T-helper 9 cell (primary cell): ENCODE measurements at places on chromosomes 6 and 20.

GRCh38 chr20:16069389-16070010 is 503.7 kb downstream of the KIF16B start:
- no peak for DNase-seq

- DNase-seq = no peak
Measured at GRCh38 chr6:169933251-169933821, 181.9 kb downstream of the ERMARD start.

DNA sequence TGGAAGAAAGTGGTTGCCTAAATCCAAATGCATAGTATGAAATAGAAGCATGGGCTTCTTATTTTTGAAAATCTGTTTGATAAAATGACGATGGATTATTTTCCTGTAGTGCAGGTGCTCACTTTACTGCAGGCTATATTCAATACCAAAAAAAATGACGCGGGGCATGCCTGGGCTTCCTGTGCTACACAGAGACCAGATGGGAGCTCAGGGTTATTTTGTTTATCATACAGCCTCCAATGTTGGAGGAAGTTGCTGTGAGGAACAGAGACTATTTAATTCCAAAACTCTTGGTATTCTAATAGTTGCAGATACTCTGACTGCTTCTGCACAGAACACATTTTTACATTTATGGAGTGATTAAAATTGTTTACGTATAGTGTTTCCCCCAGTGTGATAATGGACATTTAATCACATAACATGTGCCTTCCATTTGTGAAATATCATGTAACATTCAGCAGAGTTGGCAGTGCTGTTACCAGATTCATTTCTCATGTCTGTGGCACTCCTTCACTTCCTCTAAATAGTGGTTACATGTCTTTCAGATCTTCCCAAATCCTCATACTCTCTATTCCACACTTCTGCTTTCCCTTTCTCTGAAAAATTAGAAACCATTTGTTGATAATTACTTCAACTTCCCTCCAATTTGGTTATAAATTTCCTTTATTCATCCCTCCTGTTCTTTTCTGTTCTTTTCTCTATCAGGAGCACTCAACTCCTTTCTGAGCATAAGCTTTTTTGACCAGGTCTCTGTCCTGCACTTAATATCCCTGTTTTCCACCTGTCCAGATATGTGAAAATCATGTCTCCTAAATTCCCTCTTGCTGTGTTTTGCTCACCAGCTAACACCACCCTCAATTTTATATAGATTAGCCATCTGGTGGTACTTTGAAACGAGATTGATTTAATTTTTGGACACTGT is 121.6 kb downstream of the ADGRB3 start:
- DNase-seq = no peak

DNA sequence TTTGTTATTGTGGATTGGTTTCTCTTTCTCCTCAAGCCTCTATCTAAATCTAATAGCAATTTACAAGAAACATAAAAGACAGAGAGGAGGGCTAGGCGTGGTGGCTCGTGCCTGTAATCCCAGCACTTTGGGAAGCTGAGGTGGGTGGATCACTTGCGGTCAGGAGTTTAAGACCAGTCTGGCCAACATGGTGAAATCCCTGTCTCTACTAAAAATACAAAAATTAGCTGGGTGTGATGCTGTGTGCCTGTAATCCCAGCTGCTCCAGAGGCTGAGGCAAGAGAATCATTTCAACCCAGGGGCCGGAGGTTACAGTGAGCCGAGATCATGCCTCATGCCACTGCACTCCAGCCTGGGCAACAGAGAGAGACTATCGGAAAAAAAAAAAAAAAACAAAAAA is 46.6 kb downstream of the SLC2A12 start:
- DNase-seq = no peak

DNA sequence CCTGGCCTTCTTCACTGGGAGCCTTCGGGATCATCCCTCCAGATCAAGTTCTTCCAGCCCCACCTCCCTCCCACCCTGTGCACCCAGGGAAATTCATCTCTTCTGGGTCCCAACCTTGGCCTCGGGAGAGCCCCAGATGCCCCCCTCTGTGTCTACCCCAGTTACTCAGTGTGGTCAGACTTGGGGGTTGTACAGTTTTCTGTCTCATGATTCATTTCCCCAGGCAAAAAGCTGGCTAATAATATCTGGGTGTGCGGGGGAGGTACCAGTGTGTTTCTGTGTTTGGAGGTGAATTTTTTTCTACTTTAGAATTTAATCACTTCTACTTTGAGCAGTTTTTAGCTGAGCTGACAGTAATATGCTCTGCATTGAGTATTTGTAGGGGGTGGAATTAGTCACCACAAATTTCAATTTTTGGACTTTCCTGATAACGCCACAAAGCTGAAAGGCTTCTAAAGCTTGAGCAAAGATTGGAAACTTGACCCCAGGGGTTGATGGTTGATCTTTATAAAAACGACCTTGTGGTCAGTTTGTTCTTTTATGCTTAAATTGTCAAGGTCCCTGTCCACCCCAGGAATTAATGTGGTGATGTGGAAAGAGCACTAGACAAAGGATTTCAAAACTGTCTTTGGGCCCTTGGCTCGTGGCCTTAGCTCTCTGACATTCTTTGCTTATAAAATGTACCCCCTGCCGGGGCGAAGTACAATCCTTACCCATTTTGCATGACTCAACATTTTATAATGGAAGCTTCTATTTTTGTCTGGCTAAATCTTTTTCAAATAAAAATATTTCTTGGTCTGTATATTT is 284.7 kb upstream of the TAB2 start:
- no peak for DNase-seq

DNA sequence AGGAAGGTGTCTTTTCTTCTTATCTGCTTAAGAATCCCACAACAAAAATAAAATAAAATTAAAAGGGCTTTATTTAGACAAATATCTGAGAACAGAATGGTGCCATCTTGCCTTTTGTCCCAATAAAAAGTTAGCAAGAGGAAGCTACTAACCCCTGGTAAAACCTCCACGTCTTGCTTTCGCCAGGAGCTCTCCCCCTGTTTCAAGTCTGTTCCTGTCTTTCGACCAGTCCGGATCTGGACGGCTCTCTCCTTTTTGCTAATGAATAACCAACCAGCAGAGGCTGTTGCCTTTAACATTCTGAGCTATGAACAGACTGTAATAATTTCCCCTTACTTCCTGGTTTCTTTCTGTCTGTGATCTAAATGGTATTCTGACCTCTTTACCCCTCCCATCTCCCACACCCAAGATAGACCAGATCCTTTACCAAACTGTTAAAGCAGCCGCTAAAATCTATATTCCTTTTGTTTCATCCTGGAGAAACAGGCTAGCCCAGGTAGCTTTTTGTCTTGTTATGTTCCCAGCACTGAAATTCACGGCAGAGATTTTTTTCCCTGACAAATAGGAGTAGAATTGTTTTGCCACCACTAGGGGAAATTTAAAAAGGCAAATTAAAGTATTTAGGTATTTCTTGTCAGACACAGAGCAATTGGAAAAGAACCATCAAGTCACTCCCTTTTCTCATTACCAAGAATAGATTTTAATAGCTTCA is at the start of gene FRK:
Gene FRK, minus strand, starts transcription at position 320 of the 712 bp plus-strand sequence. CDS start 580 bp downstream, outside the sequence.
- no peak for DNase-seq

GRCh38 chr6:8624665-8625064 is 189.3 kb upstream of the SLC35B3 start:
- no peak for DNase-seq

GRCh38 chr6:24936641-24937317 is 1.0 kb upstream of the RIPOR2 start:
- DNase-seq = peak; percentile 29

DNA sequence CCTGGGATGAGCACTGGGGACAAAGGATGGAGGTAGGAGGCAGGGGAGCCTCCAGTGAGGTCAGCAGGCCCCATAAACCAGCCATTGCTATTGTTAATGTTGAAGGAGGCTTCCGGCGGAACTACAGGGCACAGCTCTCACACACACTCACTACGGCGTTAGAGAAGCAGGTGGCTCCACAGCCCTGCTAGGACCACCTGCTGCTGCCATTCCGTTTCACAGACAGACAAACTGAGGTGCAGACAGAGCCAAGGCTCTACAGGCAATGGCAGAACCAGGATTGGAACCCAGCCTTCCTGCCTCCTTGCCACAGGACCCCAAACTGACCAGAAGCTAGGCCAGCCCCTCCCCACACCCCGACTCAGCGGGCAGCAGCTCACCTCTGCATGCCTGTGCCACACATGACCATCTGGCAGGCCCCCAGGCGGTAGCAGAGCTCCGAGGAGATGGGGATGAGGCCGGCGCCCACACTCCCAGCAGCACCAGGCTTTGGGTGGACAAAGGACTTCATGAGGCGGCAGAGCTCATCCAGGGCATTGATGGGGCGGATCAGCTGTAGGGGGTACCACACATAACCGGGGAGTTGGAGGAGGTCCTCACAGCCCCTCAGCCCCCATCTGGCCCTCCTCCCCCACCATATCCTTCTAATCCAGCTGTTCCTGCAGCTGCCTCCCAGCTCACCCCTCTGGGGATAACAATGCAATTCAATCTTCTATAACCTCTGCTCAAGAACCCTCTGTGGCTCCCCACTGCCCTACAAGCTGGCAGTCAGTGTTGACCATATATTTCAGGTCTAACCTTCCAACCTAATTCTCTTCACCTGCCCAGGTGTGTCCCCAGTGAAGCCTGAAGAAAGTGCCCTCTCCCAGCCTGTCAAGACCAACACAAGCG is 198.5 kb downstream of the PREX1 start:
- DNase-seq = no peak

DNA sequence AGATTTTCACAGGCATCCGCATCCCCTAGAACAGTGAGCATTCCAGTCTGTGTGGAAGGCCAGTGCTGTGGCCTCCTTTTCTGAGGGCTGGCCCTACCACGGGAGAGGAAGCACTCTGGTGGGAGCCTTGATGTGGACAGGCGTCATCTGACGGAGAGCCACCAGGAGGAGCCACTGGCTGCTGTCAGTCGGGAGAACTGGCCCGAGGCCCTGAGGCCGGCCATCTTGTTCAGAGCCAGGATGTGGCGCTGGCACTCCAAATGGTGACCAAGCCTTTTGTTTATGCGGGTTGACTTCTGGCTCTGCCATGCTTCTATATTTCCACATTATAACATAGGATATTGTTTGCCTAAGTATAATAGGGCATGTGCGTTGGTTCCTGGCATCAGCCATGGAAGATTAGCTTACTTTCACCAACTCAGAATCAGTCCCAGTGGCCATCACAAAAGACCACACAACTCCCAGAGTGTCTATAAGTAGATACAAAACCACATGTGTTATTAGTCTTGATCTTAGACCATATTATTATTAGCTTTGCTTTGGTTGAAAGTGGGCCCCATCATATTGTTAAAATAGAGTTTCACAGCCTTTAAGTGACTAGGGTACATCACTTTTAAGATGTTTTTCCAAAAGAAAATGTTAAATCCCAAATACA is 273.9 kb upstream of the TAB2 start:
- DNase-seq = no peak
